ENCODE measurements at places on chromosomes 3 and 15.

DNA sequence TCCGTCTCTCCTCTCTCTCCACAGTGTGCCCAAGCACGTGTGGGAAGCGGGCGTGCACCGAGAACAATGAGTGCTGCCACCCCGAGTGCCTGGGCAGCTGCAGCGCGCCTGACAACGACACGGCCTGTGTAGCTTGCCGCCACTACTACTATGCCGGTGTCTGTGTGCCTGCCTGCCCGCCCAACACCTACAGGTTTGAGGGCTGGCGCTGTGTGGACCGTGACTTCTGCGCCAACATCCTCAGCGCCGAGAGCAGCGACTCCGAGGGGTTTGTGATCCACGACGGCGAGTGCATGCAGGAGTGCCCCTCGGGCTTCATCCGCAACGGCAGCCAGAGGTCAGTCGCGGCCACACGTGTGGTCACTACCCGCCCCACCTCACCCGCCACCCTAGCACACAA lies 116.3 kb downstream of the PGPEP1L start:
- no peak for DNase-seq

DNA sequence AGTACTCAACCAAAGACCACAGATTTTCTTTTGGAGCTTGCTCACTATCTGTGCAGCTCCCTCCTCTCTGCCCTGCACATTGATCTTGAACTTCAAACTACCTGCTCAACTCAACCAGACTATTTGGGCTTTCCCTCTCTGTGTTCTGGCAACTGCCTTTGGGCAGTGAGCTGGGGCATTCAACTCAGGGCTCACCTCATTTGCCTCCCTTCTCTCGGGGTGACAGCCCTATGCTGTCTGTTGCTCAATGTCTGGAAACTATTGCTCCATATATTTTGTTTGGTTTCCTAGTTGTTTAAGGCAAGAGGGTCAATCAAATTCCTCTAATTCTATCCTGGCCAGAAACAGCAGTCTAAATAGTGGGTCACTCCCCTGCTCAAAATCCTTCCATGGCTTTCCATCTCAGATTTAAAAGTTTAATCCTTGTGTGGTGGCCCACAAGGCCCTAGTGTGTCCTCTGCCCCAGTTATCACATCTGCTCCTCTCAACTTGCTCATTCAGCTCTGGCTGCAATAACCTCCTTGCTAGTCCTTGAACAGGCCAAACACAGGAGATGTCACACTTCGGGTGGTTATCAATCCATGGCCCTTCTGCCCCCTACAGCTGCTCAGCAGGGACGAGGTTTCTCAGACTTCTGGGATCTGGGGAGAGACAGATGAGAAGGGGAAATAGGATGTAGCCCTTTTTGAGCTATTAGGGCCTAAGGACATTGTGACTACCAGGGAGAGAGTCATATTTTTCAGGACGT lies 67.8 kb downstream of the SNRK start:
- DNase-seq = no peak

- DNase-seq = no peak
Observed at GRCh38 chr3:11717301-11717700, 73.6 kb upstream of the VGLL4 start.

DNA sequence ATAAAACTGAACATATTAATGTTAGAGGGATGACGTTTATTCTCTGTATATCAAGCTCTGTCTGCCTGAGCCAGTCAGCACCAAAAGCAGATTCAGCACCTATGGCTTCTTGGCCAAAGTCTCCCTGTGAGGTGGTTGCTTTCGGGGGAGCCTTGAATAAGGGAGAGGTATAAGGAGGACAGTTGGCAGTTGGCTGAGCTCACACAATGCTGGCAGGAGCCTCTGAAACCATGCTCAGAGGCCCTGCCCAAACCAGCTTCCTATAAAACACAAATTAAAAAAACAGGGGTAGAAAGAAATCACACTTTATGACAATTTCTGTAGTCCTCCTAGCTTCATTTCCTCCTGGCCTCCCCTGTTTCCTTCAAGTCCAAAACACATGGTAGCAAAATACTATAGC lies 18.8 kb downstream of the ARHGEF3 start:
- peak; percentile 31 for DNase-seq

DNA sequence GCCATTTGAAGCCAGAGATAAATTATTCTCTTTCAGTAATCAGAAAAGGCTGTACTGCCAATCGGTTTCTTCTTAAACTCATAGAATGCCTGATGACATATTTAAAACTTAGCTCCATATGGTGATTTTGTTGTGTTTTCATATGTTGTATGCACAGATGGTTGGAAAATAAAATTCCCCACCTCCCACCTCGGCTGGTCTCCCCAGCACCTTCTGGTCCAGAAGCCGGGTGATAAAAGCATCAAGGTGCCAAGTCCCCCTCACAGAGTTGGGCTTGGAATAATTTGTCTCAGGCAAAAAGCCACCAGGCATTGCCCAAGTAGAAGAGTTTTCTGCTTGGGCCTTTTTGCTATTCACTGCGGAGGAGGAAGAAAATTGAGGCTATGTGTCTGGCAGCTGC lies 18.4 kb downstream of the LARS2 start:
- DNase-seq = no peak

DNA sequence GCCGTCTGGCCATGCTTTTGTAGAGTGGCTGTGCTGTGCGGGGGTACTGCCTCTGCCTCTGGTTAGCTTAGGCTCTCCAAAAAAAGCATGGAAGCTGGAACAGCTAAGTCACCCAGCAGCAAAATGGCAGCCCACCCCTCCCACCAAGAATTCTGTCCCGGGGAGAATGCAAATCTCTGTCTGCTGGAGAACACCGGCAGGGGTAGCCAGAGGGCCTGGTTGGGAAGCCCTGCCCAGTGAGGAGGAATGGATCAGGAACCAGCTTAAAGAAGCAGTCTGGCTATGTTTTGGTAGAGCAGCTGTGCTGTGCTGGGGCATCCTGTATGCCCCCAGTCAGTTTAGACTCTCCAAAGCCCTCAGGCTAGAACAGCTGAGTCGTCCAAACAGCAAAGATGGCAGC lies 56.2 kb upstream of the PTPRG start:
- no peak for DNase-seq

GRCh38 chr3:101861789-101862415 lies 12.6 kb downstream of the NFKBIZ start:
- no peak for DNase-seq

DNA sequence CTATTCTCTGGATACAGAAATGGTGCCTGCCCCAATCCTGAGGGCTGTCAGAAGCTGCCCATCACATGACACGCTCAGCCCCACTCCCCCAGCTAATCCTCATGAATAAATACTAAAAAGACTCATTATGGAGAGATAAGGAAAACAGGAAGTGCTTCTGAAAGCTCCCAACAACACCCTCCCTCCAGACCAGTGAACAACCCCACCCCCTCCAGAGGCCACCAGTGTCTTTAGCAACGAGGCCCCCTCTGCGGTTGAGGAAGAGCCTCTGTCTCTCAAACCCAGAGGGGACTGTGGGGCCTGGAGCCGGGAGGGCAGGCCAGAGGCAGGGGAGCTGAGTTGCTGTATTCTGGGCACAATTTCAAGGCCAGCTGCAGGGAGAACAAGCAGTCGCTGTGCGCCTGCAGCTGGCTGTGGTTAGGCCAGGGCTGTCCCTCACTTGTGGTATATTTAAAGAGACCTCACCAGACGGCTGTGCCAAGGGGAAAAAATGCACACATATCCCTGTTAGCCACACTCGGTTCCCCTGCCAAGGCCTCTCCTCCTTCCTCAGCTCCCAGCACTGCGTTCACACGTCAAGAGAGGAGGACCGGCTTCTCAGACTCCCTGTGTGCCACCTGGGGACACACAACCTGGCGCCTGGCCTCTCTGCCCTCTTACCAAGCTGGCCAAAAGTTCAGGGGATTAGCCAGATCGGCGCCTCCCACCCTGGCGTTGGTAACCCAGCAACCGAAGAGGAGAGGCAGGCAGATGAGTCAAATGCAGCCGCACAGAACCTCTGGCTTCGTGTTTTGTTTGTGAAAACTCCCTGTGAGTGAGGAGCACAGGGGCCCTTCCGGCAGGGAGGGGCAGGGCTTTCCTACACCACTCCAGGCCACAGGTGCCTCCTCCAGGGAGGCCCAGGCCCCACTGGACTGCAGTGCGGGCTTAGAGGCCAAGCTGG lies 101.2 kb upstream of the ETV5 start:
- no peak for DNase-seq

GRCh38 chr15:70576276-70576675 lies 187.1 kb downstream of the UACA start:
- no peak for DNase-seq

GRCh38 chr3:194058189-194058571 lies 77.8 kb upstream of the HES1 start:
- peak; percentile 45 for DNase-seq

DNA sequence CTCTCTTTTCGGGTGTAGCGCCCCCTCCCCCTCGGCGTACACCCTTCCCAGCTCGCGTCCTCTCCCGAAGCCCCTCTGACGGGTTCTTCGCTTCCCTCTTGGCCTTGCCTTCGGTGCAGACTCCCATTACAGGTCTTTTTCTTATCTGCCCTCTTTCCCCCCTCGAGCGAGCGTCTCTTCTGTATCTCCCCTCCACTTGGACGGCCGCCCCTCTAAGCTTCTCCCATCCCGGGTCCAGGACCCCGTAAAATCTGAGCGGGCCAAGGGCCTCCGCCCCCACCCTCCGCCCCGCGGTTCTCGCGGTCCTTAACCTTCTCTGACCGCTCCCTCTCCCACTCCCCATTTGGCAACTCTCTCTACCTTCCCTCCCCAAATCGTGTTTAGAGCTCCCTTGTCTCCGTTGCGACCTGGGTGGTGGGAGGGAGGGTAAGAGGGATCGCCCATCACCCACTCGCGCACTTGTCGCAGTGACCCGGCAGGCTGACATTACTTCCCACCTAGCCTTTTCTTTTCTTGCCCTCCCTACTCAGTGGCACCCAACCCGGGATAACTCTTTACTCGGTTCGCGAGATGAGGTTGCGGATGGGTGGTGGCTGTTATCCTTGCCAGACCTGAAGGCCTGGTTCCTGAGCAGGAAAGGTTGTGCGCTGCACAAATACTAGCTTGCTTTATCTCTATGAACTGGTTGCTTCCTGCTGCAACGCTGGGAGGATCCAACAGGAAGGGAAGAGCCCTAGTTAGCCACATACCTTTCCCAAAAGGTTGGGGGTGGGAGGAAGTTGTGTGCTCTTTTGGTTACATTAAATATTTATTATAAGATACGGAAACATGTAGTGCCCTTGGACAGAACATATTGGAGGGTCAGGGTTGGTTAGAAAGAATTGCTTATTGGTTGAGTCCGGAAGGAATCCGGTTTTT lies 922 bp downstream of the RAB11A start:
- peak; percentile 56 for DNase-seq

GRCh38 chr3:38349684-38350359 lies 3.2 kb downstream of the XYLB start:
- DNase-seq = no peak

GRCh38 chr15:57624730-57625129 lies 33.0 kb downstream of the MYZAP start:
- no peak for DNase-seq

- no peak for DNase-seq
Observed at GRCh38 chr3:4665197-4665596, 172.0 kb downstream of the ITPR1 start.

GRCh38 chr15:75891895-75892294 lies 11.8 kb upstream of the FBXO22 start:
- DNase-seq = no peak

GRCh38 chr3:175121225-175121624 lies 262.1 kb downstream of the NAALADL2 start:
- no peak for DNase-seq

GRCh38 chr3:54999159-54999558 lies 71.3 kb upstream of the LRTM1 start:
- no peak for DNase-seq

DNA sequence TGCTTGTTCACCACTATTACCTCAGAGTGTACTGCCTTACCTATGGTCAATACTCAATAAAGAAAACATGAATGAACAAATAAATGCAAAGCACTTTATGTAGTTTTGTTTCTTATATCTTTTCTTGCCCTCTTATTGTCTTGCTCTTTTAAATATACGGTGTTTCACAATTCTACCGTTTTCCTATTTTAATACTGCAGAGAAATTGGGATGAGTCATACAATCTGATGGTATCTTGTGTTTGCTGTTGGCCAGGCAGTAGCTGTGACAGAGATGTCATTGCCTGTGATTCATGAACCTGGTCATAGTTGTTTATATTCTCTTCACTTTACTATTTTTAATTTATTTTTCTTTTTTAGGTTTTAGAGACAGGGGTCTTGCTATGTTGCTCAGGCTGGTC lies 48.3 kb downstream of the SERP1 start:
- no peak for DNase-seq

DNA sequence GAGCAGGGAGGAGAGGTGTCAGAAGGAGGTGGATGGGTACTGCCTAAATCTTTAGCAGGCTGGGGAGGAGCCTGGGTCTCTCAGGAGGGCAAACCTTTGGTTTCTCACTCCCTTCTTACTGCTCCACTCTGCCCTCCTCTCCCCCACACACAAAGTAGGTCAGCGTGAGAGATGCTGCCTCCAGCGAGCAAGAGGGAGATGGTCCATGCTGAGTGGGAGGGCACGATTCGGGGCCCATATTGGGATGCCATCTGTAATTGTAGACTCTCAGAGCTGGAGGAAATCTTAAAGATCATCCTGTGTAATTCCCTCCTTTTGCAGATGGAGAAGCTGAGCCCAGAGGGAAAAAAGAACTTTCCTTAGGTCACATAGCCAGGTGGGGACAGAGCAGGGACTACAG lies 34.2 kb upstream of the SYN2 start:
- DNase-seq = no peak
